ENCODE measurements at places on chromosomes 12 and 14. TPM values are rescaled to one million over a fixed set of nuclear protein-coding genes. Genes with fewer than 3 reads are reported as not detected.

Gene WIF1
- 0.38 TPM for polyA plus RNA-seq

Gene ACTN1
- 80.5 TPM for polyA plus RNA-seq

Gene C12orf50
- not detected for polyA plus RNA-seq

Gene CCDC38
- 0.05 TPM for polyA plus RNA-seq

Gene CLEC1A
- 3.5 TPM for polyA plus RNA-seq

Gene KRT85
- not detected for polyA plus RNA-seq

Gene ACSM4
- polyA plus RNA-seq = not detected

Gene PTGDR
- 0.32 TPM for polyA plus RNA-seq

Gene CHGA
- polyA plus RNA-seq = 0.16 TPM

Data from right cardiac atrium (tissue), 5 donors.